Neural crest cell (in vitro differentiated cells): ENCODE measurements at places on chromosomes 4 and X. TPM values are rescaled to one million over a fixed set of nuclear protein-coding genes. Genes with fewer than 3 reads are reported as not detected.

DNA sequence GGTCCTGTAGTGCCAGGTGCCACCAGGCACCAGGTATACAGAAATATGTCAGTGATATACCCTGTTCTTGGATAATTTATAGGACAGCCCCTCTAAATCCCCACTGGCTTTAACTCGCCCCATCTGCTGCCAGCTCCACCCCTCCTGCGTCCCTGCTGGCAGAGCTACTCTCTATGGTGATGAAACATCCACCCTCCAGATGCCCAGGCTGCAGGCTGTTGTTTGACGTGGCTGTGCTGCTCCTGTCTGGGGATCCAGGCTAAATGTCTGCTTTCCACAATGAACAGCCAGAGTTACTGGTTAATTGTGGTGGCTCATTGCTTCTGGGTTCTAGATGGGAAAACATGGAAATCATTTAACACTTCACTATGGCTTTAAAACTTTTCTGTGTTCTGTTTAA, 12.9 kb downstream of the NHSL2 start:
- DNase-seq: no peak

DNA sequence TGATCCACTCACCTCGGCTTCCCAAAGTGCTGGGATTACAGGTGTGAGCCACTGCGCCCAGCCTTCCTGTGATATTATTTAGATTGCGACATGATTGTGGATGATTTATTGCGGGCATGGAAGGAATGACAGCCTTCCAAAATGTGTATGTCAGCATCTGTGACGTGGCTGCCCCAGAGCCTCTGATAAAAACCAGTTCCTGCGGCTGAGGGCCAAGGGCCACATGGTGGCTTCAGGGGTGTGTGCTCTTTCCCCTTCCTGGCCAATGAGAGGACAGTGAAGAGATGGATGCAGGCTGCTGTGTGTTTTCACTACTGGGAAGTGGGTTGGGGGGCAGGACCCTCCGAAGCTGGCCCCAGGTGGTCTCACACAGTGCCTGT, 57.4 kb upstream of the HGFAC start:
- DNase-seq: no peak

GRCh38 chr4:70556856-70557255, 35.2 kb upstream of the AMBN start:
- DNase-seq: no peak

- DNase-seq: no peak
Measured at GRCh38 chrX:95059909-95060308, 1385.9 kb downstream of the FAM133A start.

C4orf50 gene
- total RNA-seq: 0.02 TPM in 2 replicates

- DNase-seq: no peak
Measured at GRCh38 chrX:48456628-48457331, 13.3 kb downstream of the SLC38A5 start.

DNA sequence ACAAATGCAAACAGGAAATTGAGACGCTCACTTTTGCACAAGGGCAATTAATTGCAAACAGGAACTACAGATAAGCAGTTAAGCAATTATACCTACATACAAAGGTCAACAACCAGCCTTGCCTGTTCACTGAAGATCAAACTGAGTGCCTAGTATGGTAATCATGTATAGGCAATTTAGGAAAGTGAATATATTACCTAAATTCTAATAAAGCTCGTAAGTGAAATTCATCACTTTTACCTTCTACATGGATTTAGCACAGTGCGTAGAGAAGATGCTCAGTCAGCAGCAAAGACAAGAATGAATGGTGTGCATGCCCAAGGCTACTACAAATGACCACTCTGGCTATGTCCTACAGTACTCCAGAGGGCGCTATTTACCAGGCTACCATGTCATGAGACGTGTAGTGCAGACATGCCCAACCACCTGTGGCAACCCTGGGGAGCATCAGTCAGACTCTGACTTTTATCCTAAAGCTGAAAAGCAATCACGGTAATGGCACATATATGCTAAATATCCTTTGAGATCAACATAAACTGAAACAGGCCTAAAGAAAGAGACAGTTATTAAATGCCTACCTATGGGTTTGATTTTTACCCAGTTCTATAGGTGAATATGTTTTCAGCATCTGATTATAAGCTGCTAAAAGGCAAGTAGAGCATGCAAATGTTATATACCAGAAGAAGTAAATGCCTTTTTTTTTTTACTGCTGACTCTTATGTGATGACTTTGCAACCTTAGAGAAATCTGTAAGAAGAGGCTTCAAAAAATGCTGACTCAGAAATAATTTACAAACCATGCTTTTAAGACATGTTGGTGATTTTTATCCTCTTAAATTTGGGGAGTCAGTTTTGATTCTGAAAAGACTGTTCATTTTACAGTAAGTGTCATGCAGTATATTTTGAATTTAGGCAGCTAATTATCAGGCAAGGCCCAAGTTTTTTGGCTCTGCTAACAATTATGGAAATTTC, 178.0 kb downstream of the PPP3CA start:
- peak; percentile 22 for DNase-seq

DNA sequence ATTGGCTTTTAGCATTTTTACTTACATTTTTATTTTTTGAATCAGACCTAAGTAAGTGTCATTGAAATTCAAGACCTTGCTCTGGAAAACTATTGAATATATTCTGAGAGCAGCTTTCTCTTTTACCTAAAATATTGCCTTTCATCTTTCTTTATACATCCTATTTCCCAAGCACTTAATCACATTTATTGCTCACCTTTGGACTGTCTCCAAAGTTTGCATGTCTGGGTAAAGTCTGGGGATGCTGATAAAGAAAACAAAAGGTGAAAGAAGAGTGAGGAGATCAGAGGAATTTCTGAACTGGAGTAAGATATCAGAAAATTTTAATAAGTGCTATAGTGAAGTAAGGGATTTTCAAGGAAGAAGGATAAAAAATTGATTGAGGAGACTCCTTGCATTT, 308.5 kb upstream of the AADAT start:
- DNase-seq: no peak

DNA sequence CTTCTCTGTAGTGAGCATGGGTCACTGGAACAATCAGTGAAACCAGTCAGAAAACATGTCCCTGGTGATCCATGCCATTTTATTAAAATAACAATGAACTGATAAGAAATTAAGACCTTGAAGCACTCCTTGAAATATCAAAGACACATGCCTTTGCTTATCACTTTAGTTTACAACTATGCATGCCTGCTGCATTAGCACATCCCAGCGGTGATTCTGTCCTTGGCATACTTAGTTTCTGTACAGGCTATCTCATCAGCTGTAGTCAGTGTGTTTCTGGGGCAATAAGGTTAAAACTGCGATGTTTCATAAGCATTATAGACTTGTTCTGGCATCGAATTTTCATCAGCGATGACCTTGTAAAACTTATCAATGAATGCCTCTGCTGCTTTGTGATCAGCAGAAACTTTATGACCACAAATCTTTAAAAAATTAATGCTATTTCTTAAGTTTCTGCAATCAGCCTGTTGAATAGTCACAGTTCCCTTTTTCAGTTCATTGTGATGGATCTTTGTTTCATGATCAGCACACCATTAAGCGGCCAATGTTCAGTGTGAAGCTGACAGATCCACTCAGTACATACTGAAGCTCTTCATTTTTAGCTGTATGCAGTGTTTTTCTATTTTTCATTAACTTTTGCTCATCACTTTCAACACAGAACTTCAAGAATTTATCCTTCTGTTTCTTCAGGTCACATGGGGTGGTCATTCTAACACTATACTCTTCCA, 150.5 kb downstream of the RNF150 start:
- DNase-seq: no peak

ANKRD37 gene
- total RNA-seq: 0.98 and 1.6 TPM in 2 replicates

HSD17B13 gene
- not detected in 2 replicates for total RNA-seq

- no peak for DNase-seq
Measured at GRCh38 chr4:85531560-85532341, 56.8 kb downstream of the ARHGAP24 start.

DNA sequence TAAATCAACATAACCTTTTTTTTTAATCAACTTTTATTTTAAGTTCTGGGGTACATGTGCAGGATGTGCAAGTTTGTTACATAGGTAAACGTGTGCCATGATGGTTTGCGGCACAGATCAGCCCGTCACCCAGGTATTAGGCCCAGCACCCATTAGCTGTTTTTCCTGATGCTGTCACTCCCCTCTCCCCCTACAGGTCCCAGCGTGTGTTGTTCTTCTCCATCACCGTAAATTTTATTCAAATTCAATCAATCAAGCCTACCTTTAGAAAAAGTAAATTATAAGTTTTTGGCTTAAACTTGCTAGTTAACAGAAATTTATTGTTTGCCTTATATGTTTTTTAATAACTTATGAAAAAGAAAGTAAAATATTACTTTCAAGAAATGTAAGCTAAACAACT, 25.9 kb downstream of the TIGD2 start:
- DNase-seq: no peak

GRCh38 chr4:186900232-186900900, 176.7 kb upstream of the FAT1 start:
- no peak for DNase-seq

GRCh38 chr4:874056-874455, 48.1 kb upstream of the CPLX1 start:
- DNase-seq: no peak

DNA sequence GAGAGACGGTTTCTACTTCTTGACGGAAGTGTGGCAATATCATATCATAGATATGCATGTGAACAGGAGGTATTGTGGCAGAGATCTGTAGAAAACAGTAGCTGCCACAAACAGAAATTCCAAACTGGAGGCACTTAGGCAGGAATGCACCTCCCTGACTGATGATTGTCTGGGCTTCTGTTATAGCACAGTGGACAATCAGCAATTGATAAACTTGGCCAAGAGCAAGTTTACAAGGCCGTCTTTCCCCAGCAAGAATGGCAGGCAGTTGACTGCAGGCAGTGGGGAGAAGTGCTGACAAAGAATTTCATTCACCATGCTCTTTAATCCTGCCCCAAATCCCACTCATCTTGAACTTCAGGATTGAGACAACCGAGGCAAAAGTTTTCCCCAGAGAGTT, 114.4 kb upstream of the STOX2 start:
- no peak for DNase-seq

- DNase-seq: no peak
Measured at GRCh38 chr4:150799207-150799606, 215.9 kb downstream of the LRBA start.

GRCh38 chr4:150262611-150263010, 184.4 kb downstream of the DCLK2 start:
- no peak for DNase-seq

DNA sequence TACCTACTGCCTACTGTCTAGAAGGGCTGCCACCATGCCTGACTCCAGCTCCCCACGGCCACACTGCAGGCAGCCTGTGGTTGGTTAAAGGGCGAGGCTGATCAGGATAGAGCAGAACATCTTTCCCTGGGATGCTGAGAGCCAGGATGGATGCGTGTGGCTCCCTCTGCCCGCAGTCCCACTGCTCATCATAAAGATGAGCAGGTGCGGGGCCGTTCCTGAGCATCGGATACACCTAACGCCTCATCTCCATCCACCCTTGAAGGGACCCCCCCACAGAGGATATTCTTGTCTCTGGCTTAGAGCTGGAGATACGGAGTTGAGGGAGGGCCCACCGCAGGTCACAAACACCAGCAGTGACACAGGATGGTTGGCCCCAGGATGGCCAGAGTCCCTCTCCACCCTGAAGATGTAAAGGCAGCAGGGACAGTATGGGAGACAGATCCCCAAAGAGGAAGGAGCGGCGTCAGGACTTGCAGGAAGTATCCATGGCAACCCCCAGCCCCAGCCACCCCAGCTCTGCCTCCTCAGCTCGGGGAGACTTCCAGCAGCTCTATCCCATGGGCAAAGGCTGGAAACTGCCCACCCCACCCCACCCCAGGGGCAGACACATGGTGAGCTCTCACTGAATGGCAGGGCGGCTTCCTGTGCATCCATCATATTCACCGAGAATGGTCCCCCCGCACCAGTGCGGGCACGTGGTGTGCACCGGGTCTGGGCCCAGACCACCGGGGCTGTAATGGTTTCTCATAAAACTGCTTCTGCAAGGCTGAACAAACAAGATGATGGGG, 19.3 kb downstream of the PPP2R2C start:
- no peak for DNase-seq

MAOB gene
- total RNA-seq: 0.93 and 0.98 TPM in 2 replicates

DNA sequence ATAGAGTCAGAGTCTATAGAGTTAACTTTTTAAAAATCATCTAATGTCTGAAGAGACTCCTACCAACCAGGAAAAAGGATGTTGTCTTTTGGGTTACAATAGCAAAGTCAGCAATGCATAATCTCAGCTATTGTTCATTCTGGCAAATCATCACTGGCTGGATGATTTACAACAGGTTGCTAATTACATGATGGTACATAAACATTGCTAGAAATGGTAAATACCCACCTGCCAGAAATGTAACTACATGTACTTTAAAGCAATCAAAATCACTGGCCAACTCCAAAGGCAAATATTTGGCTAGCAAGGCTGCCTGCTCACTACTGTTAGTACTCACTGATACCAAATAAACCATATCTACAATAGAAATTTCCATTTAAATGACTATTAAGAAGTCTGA, 91.1 kb downstream of the PPP3CA start:
- DNase-seq: no peak

GPRASP3 gene
- total RNA-seq: 17.1 and 21.4 TPM in 2 replicates

DNA sequence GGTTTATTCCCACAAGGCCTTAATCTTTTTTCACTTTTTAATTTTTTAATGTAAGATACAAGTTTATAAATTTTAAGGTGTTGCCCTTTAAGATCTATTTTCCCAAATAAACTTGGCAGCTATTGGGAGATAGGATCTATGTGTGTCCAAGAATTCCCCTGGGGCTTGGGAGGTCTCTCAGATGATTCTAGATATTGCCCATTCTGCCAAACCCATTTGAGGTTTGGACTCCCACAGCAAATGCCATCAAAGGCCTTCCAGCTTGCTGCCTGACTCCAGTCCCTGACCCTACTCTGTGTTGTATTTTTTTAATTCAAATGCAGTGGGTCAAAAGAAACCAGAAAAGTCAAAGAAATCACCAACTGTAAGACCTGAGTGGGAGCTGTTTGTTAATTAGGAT, 120.0 kb upstream of the CHRDL1 start:
- no peak for DNase-seq

DNA sequence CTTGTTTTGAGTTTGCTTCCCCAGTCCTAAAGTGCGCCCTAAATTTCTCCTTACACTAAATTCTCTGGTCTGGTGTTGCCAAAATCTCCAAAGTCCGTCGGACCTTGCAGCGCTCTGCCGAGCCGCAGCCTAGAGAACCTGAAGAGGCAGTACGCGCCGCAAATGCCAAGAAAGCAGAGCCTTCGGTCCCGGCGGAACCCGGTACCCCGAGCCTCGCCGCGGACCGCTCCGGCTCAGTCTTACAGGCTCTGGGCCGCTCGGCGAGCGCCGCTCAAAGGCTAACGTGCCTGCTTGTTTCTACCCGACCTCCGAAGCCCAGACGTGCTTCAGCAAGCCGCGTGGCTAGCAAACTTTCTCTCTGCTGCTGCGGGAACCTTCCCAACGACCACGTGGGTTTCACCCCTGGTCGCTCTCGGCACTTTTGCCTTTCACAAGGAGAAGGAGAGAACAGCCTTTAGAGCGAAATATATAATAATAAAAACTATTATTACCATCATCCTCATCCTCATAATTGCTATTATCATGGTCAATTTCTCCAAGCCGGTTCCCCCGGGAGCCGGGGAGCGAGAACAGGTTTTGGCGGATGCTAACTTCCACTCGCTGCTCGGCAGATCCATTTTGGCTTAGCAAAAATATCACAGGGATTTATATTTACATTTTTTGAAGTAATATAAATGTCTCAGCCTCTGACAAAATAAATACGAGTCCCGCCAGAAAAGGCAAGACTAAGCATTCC, 2.2 kb upstream of the HTR2C start:
- no peak for DNase-seq
